ENCODE measurements at places on chromosomes 5 and 9. TPM values are rescaled to one million over a fixed set of nuclear protein-coding genes. Genes with fewer than 3 reads are reported as not detected.
A peak's percentile ranks its signal among the peaks of the same experiment; 100 is the strongest.

GRCh38 chr5:41115281-41115680 is 44.1 kb upstream of the MROH2B start:
- peak; percentile 4 for DNase-seq

GRCh38 chr5:19001054-19001453 is 986.9 kb downstream of the CDH18 start:
- DNase-seq, result peak; percentile 11

GRCh38 chr5:159758189-159758588 is 158.1 kb upstream of the ADRA1B start:
- DNase-seq, result no peak

- no peak for DNase-seq
Measured at GRCh38 chr5:135986891-135987401, 32.2 kb upstream of the LECT2 start.

- DNase-seq, result no peak
Measured at GRCh38 chr5:38048400-38048799, 208.6 kb upstream of the GDNF start.

GRCh38 chr5:8685704-8686103 is 816.8 kb downstream of the MTRR start:
- peak; percentile 12 for DNase-seq

- no peak for DNase-seq
Measured at GRCh38 chr5:119427060-119427459, 25.2 kb upstream of the HSD17B4 start.

- DNase-seq, result no peak
Measured at GRCh38 chr5:83590966-83591365, 119.4 kb downstream of the VCAN start.

DNA sequence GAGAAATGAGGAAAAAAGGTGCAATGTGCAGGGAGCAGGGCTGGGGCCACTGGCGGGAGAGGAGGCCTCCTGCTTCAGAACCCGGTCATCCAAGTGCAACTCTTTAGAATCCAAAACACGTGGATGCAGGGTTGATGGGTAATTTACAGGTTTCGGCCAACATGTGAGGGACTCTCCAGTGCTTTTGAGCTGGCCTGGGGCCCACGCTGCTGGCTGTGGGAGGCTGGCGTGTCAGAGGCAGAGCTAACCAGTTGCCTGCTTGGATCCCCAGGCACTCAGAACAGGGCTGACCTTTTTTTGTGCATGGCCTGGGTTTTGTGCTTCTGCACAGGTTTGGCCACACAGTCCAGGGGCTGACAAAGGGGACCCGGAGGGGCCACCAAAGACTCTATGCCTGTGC is 61.6 kb downstream of the GADD45G start:
- DNase-seq, result peak; percentile 39

DNA sequence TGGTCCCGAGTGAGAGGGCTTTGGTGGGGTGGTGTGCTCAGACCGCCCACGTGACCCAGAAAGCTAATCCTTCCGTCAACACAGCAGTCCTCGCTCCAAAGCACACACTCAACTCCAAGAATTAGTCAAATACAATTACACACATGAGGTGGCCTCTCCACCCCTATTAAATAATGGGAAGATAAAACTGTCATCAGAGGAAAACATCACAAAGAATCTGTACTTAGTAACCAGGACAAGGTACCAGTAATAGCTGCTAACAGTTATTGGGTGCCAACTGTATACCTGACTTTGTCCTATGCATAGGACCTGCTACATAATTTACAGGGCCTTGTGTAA is 222.8 kb downstream of the HSPA4 start:
- peak; percentile 90 for DNase-seq

GRCh38 chr9:14057368-14058324 is 256.3 kb downstream of the NFIB start:
- DNase-seq, result peak; percentile 46

- DNase-seq, result no peak
Measured at GRCh38 chr5:138476918-138477317, 11.6 kb downstream of the EGR1 start.

DNA sequence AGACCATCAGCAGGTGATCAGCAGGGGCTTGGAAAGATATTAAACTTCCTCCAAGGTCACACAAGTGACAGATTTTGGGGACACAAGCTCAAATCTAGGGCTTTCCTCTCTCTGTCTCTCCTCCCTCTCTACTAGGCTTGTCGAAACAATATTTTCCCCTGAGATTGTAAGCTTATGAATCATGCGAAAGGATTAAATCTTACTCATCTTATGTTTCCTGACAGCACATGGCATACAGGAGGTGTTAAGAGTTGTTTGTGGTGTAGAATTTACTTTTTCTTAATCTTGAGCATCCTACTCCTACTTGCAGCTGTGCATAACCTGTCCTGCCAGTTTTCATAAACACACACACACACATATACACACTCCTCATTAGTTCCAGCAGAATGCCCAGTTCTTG is 186.3 kb downstream of the MARCHF11 start:
- no peak for DNase-seq

GRCh38 chr5:56350597-56351170 is 117.6 kb upstream of the ANKRD55 start:
- no peak for DNase-seq

DNA sequence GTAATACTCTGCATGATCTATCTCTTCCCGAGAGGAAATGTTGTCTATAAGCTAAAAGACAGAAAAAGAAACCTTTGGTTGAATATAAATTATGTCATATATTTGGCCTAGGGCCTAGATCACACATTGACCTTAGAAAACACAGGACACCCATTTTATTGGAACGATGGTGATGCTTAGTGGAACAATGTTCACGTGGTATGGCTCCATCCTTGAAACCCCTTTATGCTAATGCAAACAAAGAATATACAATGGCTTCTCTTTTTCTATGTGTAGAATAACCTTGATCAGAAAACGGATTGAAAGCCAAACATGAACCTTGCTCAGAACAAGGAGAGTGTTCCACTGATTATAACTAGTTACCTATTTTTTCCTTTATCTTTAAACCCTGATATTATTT is 24.5 kb downstream of the MRPS27 start:
- DNase-seq, result no peak

DNA sequence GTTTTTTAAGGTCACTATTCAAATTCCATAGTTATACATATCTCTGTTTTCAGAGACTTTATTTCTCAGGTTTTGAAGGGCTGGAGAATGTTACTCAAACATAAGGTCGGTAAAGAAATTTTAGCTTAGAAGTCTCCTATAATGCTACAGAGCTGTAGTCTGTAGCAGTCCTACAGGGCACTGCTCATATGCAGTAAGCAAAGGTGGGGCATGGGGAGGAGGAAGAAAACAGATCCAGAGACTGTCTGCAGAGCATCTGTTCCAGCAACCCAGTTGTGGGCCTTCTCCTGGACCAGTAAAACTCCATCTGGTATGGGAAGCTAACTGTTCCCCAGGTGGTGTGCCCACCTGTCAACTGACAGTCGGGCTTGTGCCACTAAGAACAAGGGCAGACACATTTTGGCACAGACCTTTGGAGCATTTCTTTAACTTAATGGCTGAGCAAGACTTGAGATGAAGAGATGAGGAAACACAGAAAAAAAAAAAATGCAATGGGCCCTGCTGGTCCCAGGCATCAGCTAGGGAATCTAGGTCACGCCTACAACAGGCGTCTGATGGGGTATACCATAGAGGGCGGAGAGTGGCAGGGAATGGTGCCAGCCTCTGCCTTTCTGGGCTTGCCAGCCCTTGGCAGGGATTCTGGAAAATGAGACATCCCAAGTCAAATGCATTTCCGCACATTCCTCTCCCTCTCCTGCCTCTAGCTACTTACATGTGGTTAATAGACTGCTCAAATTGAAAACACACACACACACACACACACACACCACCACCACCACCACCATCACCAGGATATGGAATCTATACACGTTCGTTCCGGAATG is 218.9 kb downstream of the ARL15 start:
- DNase-seq, result no peak

- peak; percentile 29 for DNase-seq
Measured at GRCh38 chr5:83711982-83712601, 8.6 kb downstream of the HAPLN1 start.

GRCh38 chr9:6884990-6885389 is 127.2 kb downstream of the KDM4C start:
- DNase-seq, result no peak

DNA sequence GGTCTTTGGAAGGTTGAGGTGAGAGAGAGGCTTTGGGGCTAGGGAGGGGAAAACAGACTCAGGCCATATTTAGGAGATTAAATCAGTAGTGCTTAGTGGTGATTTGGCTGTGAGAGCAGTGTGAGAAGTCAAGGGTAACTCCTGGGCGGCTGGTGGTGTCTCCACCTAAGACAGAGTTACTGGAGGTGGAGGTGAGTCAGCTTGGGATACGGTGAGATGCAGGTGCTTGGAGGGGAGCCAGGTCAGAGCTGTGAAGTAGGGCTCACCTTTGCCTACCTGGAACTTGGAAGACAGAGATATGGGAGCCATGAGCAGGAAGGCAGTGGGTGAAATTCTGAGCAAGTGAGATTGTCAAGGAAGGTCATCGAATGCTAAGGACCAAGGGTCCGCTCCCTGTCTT is 24.5 kb downstream of the RGS3 start:
- no peak for DNase-seq

GRCh38 chr5:150580917-150581316 is 59.5 kb upstream of the SYNPO start:
- DNase-seq, result peak; percentile 21

DNA sequence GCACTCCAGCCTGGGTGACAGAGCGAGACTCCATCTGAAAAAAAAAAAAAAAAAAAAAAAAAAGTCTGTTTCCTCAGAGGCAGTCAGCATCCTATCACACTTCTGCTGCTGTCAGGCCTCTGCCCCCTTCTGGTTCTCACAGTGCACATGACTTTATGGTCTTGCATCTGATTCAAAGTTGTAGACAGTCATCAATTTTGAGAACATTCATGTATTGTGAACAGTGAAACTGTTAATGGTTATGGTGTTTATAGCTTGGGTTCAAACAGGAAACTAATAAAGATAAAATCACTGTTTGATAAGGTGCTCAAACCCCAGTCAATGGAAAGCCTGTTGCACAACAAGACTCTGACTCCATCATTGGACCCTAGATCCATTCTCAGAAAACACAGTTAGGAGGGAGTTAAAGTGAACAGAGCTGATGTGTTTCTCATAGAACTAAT is 61.4 kb downstream of the FOXD1 start:
- no peak for DNase-seq

DNA sequence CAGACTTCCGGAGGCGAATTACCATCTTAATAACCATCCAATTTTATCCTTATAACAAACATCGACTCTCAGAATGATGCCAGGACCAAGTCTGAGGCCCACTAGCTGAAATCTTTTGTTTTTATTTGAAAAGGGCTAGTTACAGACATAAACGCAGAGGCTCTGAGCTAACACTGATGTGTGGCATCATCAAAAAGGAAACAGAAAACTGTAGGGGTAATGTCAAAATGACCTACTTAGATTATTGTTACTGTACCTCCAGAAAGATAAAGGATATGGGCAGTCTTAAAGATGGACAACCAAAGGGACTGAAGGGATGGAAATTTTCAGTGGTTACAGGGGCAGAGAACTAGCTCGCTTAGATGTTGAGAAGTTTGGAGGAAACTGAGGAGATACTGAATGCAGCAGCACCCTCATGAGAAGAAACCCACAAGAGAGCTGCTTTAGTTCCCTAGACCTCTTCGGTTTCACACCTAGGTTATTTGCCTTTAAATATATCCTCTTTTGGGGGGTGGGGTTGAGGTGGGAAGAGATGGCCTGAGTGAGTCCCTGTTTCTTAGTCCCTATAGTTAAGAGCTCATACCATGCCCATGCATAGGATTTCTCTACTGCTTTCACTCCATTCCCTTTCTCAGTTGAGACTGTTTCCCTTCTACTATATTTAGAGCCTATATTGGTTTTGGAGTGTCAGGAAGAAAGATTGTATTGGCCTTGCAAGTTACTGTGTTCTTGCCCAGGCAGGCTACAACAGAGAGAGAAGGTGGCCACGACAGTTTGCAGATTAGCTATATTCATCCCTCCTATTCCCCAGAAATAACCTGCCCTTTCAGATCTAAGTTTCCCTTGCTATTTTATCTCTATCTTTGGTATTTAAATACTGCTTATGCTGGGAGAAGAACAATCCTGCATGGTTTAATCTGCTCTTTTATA is 320.4 kb upstream of the EFNA5 start:
- DNase-seq, result no peak

- DNase-seq, result no peak
Measured at GRCh38 chr9:94472806-94473360, 82.0 kb upstream of the PCAT7 start.

GRCh38 chr9:134897584-134898170 is 17.1 kb downstream of the FCN2 start:
- DNase-seq, result no peak

GRCh38 chr5:29054282-29054681 is 2015.9 kb upstream of the CDH9 start:
- peak; percentile 20 for DNase-seq

- peak; percentile 15 for DNase-seq
Measured at GRCh38 chr5:154818471-154819116, 31.8 kb downstream of the FAXDC2 start.

DNA sequence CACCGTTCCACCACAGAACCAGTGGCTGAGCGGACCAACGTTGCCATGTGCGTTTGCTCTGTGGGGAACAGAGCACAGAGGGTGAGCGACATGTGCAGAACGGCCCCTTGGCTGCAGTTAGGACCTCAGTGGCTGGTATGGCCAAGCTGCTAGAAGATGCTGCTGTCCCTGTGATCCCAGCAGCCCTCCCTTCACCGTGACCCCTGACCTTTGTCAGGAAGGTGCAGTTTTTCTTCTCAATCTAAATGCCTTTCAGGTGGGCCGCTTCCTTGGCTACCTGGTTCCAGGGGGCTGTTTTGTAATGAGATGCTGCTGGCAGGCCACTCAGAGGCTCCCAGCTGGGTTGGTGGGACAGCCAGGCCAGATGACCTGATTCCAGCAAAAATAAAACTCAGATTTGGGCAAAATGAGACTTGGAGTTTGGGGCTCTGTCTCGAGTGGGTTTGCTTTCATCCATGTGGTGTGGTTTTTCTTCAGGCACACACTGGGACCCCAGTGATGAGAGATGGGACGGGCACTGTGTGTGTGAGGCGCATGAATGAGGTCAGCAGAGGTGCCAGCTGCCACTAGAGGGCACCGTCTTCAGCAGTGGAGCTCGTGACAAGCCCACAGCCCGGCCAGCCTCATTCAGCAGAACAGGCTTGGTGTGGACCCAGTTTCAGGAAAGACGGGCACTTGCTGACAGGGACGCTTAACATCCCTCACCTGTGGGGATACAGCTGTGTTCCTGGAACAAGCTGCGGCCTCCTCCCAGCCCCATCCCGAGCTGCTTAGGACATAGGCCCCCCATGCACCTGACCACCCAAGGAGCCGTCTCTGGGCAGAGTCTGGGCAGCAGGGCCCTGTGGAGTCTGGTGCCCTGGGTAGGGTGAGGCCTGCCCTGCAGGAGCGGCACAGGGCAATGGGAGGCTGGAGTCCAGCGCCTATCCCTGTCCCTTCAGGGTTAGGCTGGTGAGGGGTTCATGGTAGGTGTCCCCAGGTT is 4.1 kb downstream of the MRPS2 start:
- peak; percentile 85 for DNase-seq

DAB2IP gene
- 33.8 TPM for polyA plus RNA-seq

PLAA gene
- polyA plus RNA-seq, result 12.0 TPM

CERT1 gene
- polyA plus RNA-seq, result 14.5 TPM

PLPPR1 gene
- 21.6 TPM for polyA plus RNA-seq

SLC36A3 gene
- not detected for polyA plus RNA-seq

DND1 gene
- 0.41 TPM for polyA plus RNA-seq

ADAMTSL2 gene
- 20.0 TPM for polyA plus RNA-seq

ZNF883 gene
- 2.9 TPM for polyA plus RNA-seq

ZDHHC11B gene
- 4.4 TPM for polyA plus RNA-seq
